ENCODE measurements at places on chromosomes 5 and 9.

DNA sequence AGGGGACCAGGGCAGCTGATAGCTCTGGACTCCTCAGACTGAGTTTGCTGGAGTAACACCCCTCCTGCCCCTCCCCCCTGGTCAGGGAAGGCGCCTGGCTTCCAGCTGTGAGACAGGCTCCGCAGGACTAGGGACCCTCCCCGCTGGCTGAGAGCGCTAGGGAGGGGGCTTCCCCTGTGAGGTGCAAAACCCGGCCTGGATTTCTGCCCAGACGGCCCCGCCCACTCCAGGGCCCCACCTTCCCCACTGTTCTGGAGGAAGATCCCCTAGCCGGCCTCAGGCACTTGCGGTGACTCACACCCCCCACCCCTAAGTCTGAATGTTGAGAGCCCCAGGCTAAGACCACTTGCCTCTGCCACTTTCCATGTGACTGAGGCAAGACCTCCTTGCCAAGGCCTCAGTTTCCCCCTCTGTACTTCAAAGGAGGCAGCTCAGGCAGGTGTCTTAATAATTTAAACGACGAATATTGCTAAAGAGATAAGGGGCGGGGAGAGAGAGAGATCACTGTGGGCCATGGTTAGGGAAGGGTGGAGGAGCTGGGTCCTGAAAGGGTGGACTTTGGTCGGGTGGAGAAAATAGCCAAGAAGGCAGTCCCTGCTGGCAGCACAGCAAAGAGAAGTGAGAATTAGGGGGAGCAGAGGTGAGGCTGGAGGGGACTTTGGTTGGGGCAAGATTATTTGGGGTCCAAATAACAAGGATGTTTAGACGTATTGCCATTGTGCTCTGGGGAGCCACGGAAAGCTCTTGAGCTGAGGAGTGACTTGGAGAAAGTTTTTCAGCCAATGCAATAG, 1.0 kb upstream of the DAB2IP start:
- peak; percentile 63 for DNase-seq

DNA sequence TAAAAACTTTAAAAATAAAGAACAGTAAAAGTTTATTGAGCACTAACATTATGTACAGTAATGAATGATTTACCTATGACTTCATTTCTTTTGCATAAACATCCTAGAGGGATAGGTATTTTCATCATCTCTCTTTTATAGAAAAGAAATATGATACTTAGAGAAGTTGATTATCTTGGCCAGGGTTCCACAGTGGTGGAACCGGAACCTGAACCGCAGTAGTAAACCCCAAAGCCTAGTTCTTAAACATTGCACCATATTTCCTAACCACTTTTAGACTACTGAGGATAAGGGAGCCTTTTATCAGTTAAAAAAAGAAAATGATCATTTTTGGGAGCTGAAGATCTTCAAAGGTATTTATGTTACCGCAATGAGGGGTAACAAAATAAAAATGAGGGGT, 205.7 kb upstream of the SGCD start:
- no peak for DNase-seq

GRCh38 chr9:92138157-92138959, 23.1 kb upstream of the SPTLC1 start:
- DNase-seq, result no peak

GRCh38 chr5:111198281-111198966, 25.8 kb upstream of the CAMK4 start:
- DNase-seq, result no peak

- no peak for DNase-seq
These were observed 34.7 kb upstream of the ADRB2 start for GRCh38 chr5:148791696-148792095.

- no peak for DNase-seq
These were observed 315.5 kb upstream of the C9orf72 start for GRCh38 chr9:27888661-27889295.

- DNase-seq, result peak; percentile 60
These were observed 27.9 kb upstream of the BASP1 start for GRCh38 chr5:17189381-17190036.

DNA sequence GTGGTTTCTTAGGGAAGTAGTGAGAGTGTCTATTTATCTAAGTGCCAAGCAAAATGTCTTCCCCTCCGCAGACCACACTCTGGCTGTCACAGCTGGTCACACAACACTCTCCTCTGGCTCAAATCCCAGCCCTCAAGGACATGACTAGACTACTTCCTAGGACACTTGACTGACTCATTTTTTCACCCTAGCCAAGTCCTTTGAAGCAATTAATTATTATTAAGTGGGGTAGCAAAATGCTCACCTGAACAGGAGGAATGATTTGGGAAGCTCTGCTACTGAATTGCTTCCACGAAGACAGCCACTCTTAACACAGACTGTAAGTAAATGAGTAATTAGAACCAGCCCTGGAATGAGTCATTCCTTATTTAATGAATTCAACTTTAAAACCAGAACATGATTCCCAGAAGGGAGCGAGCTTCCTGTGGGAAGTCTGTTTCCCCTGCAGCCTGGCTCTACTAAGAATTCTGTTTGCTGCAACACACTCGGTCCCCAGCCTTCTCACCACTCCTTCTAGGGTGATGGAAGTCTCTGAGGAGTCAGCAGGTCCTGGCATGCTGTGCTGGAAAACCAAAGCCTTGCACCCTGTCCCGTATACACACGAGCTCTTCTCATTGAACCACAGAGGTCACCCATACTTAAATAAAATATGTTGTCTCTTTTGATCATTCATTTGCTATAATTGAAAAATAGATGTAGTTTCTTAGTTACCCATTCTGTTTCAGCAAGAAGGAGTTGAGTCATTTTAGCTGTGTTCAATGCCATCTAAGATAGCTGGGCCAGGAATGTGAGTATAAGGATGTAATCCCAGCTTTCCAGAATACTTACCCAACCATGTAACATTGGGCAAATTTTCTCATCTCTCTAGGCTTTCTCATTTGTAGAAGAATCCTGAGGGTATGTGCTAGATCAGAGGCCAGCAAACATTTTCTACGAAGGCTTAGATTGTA, 218.6 kb upstream of the RASEF start:
- peak; percentile 82 for DNase-seq

DNA sequence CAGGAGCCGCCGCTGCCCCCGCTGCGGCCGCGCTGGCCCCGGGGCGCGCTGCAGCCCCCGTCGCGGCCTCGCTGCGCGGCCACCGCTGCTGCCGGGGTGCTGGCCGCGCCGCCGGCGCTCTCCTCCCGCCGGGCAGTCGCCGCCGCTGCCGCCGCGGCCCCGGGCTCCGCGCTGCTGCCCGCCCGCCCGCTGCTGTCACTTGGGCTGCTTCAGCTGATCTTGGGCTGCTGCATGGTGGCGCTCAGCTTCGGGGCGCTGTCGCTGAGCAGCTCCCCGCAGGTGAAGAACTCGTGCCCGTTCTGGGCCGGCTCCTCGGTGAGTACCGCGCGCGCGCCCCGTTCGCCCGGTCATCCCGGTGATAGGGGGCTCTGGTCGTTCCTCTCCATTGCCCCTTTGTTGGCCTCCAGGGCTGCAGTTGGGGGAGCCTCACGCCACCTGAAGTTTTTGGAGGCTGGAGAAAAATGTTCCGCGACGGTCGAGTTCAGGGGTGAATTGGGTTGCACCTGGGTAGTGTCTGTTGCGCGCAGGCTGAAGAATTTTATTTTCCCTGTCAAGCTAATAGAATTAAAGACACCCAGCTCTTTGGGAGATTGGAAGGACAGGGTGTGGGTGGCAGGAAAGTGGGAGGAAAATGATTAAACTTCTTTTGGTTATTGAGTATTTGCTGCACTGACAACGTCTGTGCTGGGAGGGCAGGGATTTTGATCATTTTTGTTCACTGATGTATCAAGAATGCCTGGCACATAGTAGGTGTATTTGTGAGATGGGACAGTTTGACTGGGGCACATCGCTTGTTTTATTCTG, 596 bp downstream of the ENTREP1 start:
- DNase-seq, result no peak
